ENCODE measurements at places on chromosomes 1 and 21.

DNA sequence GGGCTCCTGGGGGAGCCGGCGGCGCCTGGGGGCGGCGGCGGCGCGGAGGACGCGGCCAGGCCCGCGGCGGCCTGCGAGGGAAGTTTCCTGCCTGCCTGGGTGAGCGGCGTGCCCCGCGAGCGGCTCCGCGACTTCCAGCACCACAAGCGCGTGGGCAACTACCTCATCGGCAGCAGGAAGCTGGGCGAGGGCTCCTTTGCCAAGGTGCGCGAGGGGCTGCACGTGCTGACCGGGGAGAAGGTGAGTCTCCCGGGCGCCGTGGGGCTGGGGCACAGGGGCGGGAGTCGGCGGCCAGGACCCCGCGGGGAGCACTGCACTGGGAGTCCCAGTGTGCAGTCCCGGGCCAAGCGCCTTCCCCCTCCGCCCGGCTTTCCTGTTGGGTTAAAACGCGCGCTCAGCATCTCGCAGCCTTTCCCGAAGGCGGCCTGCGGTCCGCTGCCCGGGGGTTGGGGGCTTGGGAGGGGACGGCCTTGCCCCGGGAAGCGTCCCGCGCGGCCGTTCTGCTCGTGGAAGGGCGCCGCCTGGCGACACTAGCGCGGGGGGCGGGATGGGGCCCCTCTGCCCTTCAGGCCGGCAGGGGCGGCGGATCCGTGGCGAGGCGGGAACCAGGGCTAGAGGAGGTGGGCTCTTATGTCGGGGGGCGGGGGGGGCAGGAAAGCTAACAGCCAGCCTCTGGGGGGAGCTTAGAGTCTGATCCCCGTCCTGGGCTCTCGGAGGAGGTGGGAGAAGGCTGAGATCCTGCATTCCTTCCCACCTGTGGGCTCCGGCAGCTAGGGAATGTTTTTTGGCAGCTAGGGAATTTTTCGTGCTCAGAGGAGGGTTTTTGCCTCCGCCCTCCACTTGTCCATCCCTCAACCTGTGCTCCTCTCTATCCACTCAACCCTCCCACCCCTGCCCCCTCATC is 1.1 kb downstream of the HUNK start:
- no peak for DNase-seq

- peak; percentile 69 for DNase-seq
These were observed 33.4 kb upstream of the TENT5B start for GRCh38 chr1:27045973-27046558.

DNA sequence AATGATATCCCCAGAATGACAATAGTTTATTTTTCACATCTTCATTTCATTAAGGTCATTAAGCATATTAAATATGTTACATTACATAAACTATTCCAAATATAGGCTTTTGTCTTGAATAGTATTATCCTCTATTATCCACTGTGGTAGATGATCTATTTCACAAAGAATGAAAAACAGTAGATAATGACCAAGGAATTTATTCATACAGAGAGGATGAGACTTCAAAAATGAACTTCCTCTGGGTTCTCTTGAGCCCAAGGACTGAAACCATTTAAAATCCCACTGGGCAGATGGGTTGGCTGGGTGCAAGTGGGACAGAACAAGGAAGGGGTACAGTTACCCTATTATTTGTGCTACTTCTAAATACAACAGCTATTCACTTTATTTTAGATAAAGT is 33.0 kb downstream of the PTPN14 start:
- no peak for DNase-seq

GRCh38 chr1:228109962-228110488 is 926 bp upstream of the MRPL55 start:
- DNase-seq = no peak

DNA sequence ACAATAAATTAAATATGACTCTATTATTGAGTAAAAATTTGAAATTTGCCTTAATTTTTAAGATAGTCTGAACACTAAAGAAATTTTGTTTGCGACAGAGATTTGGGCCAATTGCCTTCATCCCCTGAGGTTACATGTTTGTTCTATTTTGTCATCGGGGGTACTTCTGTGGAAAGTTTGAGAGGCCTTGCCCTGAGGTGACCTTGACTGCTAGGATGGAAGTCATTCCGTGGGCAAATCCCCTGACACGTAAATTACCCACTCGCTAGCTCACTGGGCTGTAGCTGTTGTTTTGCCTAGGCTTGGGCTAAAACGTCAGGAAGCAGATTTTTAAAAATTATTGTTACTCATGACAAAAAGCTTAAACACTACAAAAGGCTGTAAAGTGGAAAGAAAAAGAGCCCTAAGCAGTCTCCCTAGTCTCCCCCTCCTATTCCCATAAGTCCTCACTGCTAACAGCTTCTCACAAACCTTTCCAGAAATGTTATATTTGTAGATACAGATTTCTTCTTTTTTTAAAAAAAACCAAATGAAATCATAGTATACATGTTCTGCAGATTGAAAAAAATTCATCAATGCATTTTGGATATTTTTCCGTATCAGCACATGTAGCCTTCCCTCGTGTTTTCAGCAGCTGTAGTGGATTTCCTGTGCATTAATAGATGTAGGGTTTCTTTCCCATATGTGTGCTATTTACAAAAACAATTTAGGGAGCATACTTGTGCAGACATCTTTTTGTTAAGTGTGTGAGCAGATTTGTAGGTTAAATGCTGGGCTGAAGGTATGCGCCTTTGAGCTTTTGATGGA is 142.7 kb downstream of the MRPS6 start:
- no peak for DNase-seq

DNA sequence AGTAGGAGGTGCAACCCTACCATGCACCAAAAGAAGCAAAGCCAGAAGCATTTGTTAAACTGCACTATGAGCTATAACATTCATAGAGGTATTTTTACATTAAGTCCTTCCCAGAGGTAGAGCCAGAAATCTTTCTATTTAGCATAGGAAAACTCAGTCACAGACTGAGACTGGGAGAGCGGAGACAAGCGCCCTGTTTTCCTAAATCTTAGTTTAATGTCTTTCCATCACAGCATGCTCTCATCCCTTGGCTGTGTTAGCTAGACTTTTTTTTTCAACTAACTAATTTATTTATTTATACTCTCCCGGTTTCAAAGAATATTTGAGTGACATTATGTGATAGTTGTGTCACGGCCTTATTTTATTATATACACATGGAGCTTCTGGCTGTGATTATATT is 304.1 kb downstream of the LMX1A start:
- DNase-seq = no peak

GRCh38 chr21:32281531-32281930 is 2.7 kb upstream of the MIS18A start:
- no peak for DNase-seq

DNA sequence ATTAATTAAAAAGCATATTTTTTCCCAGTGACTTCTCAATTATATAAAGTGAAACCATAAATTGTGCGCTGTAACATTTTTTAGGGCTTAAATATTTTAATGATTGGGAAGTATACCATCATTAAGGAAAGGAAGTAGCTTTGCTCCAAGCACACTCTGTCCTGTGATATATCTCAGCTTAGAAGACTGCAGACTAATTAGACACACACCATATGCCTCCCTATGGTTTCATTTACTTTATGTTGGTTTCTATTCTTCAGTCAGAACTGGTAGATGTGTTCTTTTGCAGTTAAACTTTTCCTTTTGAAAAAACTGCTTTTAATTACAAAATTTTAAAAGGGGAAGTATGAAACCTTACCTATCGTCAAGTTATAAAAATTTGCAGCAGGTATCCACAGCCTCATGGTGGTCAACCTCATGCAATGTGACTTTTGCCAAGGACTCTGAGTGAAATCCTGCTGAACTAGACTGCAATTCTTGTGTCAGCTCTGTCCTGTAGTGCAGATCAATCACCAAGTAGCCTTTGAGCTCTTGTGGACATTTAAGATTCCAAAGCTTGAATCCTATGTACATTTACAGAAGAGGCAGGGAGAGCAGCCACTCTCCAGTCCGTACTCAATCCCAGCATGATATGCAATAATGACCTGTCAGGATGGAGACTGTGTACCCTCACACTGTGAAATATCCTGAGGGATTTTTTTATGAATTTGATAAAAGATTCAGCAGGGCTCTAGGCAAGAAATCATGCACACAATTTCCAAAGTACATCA is 149.1 kb downstream of the AMY1C start:
- no peak for DNase-seq

GRCh38 chr1:19981507-19982312 is 2.3 kb upstream of the PLA2G2A start:
- DNase-seq = peak; percentile 10

- DNase-seq = no peak
These were observed 111.1 kb downstream of the NAV1 start for GRCh38 chr1:201649761-201650622.

DNA sequence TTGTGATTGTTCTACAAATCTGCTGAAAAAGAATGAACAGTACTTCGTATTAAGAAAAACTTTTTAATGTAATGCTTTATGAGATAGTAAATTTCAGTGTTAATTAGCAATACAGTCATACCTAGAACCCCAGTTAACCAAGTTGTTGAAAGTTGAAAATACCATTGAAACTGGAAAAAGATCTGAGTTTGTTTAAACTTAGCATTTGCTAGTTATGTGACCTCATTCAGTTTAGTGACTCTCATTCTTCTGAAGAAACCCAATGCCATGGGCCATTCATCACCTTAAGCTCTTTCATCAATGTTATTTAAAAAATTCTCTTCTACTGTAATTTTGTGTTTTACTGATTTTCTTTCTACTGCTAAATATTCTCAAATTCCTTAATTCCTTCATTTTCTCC is 20.2 kb downstream of the RCOR3 start:
- no peak for DNase-seq

GRCh38 chr1:115142616-115143015 is 53.3 kb upstream of the TSPAN2 start:
- peak; percentile 11 for DNase-seq

DNA sequence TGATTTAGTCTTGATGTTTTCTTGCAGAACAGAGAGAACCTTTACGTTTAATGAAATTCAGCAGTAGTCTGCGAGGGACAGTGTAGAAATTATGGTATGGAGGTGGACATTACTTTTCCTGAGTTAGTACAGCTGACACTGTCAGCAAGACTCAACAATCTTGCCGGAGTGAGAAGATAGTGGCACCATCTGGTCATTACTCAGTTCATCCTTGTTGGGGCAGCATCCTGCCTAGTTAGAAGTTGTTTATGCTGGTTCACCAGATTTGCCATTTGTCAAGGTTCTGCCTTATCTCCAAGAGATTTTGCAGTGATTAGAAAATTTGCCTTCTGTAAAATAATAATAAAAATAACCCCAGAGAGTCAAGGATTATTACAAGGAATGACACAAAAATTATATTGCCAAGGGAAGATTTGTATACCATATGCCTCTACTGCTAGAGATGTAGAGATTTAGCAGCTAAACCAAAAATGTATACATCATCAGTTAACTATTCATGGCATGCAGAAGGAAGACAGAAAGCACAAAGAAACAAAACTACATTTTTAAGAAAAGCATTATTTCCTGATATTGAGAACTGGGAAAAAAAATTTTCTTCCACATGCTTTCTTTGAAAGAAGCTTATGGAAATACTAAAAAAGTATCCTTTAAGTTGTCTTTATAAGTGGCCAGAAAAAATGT is 1967.4 kb downstream of the NCAM2 start:
- no peak for DNase-seq

All from OCI-M1 (cell line).